ENCODE measurements at places on chromosomes 13 and 19. TPM values are rescaled to one million over a fixed set of nuclear protein-coding genes. Genes with fewer than 3 reads are reported as not detected.

Gene CRB3
- not detected for total RNA-seq

Gene CGB8
- not detected for total RNA-seq

Gene EIF3K
- total RNA-seq = 321 TPM

Gene CYP4F2
- total RNA-seq = not detected

Gene RASL11A
- 1.7 TPM for total RNA-seq

Gene ZGLP1
- total RNA-seq = 0.27 TPM
